ENCODE measurements at places on chromosomes 13 and 19.

DNA sequence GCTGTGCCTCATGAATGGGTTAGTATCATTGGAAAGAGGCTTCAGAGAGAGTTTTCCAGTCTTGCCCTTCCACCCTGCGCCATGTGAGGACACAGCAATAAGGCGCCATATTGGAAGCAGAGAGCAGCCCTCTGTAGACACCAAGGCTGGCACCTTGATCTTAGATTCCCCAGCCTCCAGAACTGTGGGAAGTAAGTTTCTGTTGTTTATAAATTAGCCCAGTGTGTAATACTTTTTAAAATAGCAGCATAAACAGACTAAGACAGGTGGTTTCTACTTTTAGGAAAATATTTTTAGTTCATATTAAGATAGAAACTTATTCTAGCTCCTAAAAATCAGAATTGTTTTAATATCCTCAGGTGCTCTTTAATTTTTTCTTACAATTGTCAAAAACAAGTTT, 117.9 kb downstream of the TM9SF2 start:
- no peak for DNase-seq

GRCh38 chr19:292951-293350, 1.7 kb upstream of the PLPP2 start:
- no peak for DNase-seq

DNA sequence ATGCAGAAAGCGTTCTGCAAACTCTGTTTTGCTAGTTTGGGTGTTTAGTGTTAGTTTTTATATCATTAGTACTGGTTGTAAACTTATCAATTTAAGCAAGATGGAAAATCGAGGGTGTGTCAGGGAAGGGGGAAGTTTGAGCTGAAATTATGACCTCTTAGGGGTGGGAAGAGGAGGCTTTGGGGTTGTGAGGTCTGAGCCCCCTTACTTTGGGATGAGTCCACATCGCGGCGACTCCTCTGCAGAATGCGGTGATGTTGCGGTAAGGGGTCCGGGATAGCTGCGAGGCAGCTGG, 743 bp upstream of the NDUFS7 start:
- DNase-seq = no peak

DNA sequence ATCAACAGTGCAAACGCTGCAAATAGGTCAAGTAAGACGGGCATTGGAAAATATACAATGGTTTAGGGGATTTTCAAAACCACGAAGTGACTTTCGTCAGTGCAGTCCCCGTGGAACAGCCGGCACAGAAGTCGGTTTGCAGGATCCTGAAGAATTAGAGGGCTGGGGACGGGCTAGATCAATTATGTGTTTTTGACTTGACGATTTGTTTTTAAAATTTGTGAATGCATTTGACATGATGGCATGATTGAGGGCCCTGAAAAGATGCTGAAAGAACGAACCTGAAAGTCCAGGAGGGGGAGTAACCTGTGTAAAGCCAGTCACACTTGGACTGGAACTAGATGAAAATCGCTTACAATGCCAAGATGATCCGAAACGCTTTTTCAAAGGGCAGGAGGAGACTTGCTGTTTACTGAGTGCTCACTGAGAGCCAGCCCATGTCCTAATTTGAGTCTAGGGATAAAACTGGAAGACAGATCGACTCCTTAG, 8.9 kb upstream of the DGKH start:
- DNase-seq = no peak

DNA sequence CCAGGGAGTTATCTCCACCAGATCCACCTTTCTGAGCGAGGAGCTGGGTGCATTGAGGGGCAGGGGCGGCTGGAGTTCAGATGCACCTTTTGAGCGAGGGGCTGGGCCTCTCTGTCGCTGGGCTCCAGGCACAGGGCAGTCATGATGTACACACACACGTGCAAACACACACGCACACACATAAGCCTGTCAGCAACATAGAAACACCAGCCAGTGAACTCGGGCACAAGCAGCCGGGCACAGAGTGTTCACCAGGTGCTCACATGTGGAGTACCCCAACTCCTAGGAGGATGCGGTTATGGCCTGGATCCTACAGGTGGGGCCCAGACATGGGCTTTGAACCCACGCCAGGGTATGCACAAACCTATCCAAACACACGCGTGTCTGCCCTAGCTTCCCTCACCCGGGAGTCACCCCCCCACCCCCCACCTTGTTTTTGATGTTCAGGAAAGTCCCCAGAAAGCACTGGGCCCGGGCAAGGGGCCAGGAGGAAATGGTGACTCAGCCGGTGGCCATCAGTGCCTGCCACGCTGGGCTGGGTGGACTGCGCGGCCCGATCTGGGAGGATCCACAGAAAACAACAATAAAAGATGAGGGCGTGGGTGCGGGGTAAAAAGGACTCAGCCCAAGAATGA, 13.3 kb downstream of the ARRDC2 start:
- peak; percentile 74 for DNase-seq

GRCh38 chr19:17023805-17024204, 2.8 kb downstream of the CPAMD8 start:
- no peak for DNase-seq

DNA sequence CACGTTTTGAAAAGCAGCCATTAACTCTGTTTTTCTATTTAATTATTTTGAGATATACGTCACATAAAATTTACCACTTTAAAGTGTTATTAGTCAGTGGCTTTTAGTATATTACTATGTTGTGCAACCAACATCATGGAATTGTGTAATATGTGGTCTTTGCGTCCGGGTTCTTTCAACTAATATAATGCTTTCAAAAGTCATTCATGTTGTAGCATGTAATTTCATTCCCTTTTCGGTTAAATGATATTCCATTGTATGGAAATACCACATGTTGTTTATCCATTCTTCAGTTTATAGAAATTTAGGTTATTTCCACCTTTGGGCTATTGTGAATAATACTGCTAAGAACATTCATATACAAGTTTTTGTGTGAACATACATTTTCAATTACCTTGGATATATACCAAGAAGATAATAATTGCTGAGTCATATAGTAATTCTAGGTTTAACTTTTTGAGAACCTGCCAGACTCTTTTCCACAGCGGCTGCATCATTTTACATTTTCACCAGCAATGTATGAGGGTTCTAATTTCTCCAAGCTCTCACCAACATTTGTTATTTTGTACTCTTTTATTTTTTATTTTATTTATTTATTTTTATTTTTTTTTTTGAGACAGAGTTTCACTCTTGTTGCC, 28.1 kb upstream of the CLDN10 start:
- no peak for DNase-seq

- peak; percentile 48 for DNase-seq
These were observed 51.0 kb downstream of the LYL1 start for GRCh38 chr19:13051557-13052165.

GRCh38 chr19:39937094-39937720, 2.8 kb upstream of the FCGBP start:
- DNase-seq = no peak

GRCh38 chr13:27004326-27004725, 167.3 kb downstream of the USP12 start:
- no peak for DNase-seq

GRCh38 chr13:20142023-20142926, 18.6 kb downstream of the GJA3 start:
- no peak for DNase-seq

DNA sequence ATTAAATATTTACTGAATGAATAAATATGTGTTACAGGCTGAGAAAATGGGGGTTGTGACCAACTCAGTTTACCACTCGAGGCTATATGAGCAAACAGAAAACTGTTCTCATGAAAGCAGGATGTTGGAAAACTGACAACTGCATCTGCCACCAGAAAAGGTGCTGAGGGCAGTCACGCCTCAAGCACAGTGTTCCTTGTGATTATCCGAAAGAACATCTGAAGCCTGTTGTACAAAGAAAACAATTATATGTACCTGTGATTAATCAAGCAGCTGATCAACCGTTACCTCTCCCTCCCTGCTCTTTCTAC, 6.2 kb upstream of the KLK13 start:
- DNase-seq = no peak

GRCh38 chr19:2507109-2507508, 31.2 kb downstream of the GADD45B start:
- DNase-seq = no peak

DNA sequence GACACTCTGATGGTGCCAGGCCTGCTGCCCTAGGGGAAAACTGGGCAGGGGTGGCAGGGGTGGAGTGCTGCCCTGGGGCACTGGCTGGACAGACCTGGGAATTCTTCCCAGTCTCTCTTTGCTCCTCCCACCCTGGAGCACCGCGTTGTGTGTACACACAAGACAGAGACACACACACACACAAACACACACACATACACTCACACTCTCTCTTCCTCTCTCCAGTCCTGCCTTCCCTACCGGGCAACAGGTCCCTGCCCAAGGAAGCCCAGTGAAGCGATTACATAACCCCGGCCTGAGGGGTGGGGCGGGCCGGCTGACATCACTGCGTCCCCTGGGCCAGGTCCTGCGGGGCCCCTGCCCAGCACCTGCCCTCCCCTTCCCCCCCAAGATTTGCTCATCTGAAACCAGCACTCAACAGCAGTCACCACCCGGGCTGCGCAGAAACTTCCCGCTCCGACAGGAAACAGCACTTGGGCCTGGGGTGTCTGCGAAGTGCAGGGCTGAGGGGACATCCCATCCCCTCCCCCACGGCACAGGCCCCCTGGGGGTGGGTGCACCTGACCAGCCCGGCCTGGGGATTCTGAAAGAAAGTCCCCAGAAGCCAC, 1.2 kb downstream of the MKNK2 start:
- peak; percentile 65 for DNase-seq

DNA sequence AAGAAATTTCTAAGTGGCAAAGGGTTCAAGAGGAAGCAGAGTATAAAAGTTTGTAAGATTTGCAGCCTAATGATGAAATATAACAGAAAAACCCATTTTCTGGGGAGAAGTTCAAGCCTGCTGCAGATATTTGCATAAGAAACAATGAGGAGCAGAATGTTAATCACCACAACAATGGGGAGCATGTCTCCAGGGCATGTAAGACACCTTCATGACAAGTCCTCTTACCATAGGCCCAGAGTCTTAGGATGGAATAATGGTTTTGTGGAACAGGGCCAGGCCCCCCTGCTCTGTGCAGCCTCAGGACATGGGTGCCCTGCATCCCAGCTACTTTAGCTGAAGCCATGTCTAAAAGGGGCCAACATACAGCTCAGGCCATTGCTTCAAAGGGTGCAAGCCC, 809.0 kb upstream of the SLITRK5 start:
- DNase-seq = no peak

GRCh38 chr13:34416971-34417380, 525.1 kb upstream of the NBEA start:
- no peak for DNase-seq

GRCh38 chr19:23867895-23868294, 46.8 kb upstream of the ZNF726 start:
- no peak for DNase-seq

DNA sequence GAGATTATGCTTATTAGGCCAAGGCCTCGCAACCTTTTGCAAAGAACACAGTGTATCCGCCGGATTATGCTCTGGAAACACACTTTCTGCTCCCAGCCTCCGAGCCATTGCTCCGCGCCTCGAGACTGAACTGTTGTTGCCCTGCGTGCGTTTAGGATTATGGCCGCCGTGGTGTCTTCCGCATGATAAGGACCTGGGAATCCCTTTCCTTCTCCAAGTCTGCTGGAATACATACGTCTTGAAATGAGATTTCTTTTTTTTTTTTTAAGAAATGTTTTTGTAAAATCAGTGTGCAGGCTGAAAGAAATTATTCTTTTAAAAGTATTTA, 89.8 kb upstream of the SOX1 start:
- DNase-seq = no peak

DNA sequence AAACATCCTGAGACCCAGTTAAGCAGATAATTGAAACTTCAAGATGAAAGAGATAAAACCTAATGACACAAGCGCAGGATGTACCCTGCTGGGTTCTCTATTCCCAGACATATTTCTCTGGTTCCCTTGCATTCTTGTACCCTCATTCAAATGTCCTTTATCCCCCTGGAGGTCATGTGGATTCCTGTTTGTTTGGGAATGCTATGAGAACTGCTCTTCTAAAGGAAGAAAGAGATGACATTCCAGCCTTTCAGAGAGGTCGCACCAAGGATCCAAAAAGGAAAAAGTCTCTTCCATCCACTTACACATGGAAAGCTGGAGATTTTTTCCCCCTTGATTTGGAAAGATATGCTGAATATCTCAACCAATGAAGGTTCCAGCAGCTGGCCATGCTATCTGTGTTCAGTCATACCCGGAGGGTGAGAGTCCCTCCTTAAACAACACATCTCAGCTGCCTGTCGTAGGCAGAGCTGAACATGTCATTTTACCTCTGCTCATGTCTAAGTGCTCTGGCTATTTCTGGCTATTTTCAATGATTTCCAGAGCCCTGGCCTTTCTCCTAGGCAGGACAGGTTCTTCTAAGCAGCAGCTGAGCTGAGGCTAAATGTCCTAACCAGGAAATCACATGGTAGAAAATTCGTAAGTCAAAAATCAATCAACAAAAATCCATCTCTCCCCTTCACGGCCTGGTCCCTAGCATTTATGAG, 52.5 kb downstream of the C13orf42 start:
- no peak for DNase-seq

DNA sequence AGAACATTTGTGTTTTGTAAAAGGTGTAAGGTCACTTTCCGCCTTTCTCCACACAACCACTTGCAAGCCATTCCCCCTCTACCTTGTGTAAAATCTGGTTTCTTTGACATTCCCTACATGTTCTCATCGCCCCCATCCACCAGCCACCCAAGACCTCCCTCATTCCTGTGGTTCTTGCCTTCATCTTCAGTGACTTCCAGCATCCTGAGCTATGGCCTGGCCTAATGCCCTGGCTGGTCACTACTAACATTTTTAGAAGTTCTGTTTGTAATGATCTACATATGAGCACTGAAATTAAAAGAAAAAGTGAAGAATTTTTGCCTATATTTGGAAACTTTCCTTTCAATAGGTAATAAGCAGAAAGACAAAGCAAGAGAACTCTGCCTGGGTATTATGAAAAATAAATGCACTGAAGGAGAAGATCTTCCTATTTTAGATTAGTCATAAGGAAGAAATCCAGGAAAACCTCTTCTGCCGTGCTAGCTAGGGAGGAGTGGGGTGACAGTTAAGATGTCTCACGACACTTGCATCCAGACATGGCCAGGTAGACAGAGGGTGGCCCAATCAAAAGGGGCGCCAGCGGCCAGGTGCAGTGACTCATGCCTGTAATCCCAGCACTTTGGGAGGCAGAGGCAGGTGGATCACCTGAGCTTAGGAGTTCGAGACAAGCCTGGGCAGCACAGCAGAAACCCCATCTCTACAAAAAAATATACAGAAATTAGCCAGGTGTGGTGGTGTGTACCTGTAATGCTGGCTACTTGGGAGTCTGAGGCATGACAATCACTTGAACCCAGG, 28.1 kb upstream of the MPHOSPH8 start:
- DNase-seq = no peak

DNA sequence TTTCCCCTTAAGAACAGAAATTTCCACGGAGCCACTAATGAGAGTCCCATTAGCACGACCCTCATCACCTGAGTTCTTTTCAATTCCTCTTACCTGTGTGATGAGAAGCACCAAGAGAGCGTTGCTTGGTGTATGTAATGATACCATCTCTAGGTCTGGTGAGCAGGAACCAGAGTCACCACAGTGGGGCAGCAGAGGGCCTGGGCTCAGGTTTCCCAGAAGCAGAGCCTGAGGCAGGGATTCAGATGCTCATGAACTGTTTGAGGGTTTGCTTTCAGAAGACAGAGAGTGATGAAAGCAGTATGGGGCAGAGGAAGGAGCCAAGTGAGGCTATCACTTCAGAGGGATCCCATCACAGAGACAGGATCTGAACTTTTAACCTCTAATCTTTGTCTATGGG, 3.1 kb upstream of the PTPRH start:
- peak; percentile 63 for DNase-seq

- no peak for DNase-seq
These were observed 517 bp upstream of the LTBP4 start for GRCh38 chr19:40600570-40601133.
